ENCODE measurements at places on chromosomes 7 and 10.

GRCh38 chr10:125149036-125149679, 11.2 kb downstream of the CTBP2 start:
- peak; percentile 72 for DNase-seq

GRCh38 chr7:154912871-154913637, 89.9 kb downstream of the PAXIP1 start:
- DNase-seq, result peak; percentile 17

DNA sequence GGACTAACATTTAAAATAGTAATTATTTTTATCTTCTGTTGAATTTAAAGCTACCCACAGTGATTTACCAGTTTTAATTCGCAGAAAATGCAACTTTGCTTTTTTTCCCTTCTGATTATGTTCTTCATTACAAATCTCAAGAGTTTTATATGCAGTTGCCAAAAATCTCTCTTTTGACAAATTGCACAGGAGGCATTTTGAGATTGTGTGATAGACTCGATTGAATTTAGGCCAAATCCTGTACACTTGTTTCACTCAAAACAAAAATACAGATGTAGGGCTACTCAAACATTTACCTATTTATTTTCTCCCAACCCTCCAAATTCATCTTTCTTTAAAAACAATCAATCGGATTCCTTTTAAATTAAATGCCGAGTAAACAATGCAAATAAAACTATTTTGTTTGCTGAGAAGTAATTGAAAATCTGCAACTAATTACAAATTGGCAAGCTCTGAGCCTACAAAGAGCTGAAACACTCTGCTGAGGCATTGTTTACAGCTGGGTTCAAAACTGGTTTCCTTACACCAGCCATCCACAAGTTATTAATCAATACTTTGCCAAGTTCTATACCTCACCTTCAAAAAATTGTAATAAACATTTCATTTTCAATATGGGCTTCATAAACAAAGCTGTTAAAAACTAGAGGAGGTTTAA, 214.9 kb upstream of the TCF7L2 start:
- DNase-seq, result peak; percentile 68

DNA sequence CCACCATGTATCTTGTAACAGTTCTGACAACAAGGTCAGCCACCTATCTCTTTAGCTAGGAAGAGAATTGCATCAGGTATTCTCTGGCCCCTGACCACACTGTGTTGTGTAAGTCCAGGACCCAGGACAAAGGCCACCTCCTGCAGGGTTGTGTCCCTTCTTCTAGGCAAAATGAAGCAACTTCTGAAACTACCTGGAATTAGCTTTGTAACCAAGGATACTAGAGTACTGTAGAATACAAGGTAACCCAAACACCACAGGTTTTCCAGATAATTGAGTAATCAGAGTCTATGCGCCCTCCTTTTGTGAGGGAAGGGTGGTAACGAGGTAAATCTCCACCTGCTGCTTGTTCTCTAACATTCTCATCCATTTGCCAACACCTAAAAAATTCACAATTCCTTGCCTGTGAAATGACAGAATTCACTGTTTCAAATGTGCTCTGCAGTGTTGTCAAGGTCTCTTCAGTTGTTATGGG, 51.7 kb downstream of the SGMS1 start:
- DNase-seq, result no peak

DNA sequence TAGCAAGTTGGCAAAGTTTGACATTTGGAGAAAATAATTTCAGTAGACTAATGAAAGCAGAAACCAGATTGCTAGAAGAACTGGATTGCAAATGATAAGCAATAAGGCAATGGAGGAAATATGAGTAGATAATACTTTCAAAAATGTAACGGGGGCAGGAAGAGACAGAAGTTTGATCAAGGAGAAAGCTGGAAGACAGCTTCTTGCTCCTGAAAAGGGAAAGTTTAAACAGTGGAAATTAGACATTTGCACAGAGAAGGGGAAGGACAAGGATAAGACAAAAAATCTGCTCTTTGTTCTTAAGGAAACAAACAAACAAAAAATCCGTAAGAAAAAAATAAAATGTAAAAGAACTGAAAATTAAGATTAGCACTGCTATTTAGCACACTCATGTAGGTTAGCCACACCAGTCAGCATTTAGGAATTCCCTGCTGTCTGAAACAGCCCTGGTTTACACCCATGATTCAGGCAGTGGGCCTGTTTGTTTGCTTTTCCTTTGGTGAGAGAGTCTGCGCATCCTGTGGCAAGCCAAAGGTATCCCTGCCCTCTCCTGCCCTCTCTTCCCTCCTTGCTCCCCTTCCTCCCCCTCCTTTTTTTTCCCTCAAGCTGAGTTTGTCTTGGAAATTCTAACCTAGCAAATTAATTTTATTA, 104.3 kb upstream of the CAV2 start:
- peak; percentile 90 for DNase-seq

GRCh38 chr7:771234-772004, 44.3 kb upstream of the PRKAR1B start:
- peak; percentile 50 for DNase-seq

- no peak for DNase-seq
These were observed 54.4 kb downstream of the SH3PXD2A start for GRCh38 chr10:103800789-103801540.

GRCh38 chr10:124008681-124009080, 84.7 kb downstream of the CHST15 start:
- DNase-seq, result no peak

GRCh38 chr7:32048970-32049491, 21.2 kb downstream of the PDE1C start:
- DNase-seq, result no peak

- no peak for DNase-seq
These were observed 49.4 kb upstream of the FOXI2 start for GRCh38 chr10:127687548-127687947.

GRCh38 chr7:117005449-117005848, 52.1 kb downstream of the ST7 start:
- peak; percentile 43 for DNase-seq

DNA sequence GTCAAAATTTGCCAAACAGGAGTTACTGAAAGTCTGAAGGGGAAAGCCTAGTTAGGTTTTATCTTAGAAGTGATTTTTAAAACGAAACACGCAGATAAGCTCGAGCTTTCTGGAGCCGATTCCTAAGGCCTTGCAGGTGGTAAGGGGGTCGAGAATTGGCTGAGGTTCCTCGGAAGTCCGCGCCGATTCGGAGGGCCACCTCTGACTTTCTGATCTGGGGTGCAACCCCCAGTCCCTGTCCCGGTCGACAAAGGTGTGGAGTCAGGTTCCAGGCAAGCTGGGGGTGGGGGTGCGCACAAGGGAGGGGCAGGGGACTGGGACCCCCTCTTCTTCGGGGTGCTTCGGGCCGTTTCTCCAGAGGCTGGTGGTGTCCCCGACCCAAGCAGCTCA, 701 bp upstream of the CUL1 start:
- no peak for DNase-seq

GRCh38 chr10:1807924-1808323, 70.6 kb upstream of the ADARB2 start:
- no peak for DNase-seq

DNA sequence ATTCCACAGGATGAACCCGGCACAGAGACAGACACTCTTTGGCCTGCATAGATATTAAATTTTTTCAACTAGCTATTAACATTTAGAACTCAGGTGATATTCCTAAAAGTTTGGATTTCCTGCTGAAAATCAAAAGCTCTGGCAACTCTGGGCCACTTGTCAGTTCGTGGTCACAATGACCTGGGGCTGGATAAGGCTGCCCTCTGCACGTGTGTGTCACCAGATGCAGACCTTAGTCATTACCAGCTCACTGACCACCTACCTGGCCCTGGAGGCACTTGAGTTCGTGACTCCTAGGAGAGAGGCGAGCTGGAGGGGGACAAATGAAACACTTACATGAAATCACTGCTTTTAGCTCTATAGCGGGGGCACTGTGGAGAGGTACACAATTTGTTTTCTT, 126.5 kb downstream of the HIPK2 start:
- DNase-seq, result no peak

- no peak for DNase-seq
These were observed 55.1 kb downstream of the LGI1 start for GRCh38 chr10:93812659-93813338.

DNA sequence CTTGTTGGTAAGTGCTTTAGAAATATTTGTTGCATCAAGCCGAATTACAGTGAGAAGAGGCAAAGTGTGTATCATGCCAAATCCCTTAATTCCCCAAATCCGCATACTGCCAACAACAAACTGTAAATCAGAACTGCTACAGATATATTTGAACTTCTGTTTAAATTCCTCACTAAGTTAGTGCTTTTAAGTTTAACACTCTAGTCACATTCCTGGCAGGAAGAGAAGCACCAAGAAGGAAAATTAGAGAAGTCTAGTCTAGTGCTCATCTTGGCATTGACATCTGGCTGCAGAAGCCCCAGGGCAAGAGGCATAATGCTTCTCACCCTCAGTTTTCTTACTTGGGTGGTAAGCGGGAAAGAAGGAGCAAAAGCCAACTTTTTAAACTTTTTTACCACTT, 343.5 kb downstream of the GPR37 start:
- no peak for DNase-seq

GRCh38 chr10:100970914-100971811, 1.9 kb downstream of the SEMA4G start:
- DNase-seq, result no peak

DNA sequence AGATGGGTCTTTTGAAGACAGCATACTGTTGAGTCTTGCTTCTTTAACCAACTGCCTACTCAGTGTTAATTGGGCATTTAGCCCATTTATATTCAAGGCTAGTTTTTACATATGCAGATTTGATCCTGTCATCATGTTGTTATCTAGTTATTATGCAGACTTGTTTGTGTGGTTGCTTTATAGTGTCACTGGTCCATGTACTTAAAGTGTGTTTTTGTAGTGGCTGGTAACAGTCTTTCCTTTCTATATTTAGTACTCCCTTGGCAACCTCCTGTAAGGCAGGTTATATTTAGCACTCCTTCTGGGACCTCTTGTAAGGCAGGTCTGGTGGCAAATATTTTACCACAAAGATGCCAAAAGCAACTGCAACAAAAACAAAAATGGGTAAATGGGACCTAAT, 66.7 kb downstream of the TES start:
- DNase-seq, result no peak

DNA sequence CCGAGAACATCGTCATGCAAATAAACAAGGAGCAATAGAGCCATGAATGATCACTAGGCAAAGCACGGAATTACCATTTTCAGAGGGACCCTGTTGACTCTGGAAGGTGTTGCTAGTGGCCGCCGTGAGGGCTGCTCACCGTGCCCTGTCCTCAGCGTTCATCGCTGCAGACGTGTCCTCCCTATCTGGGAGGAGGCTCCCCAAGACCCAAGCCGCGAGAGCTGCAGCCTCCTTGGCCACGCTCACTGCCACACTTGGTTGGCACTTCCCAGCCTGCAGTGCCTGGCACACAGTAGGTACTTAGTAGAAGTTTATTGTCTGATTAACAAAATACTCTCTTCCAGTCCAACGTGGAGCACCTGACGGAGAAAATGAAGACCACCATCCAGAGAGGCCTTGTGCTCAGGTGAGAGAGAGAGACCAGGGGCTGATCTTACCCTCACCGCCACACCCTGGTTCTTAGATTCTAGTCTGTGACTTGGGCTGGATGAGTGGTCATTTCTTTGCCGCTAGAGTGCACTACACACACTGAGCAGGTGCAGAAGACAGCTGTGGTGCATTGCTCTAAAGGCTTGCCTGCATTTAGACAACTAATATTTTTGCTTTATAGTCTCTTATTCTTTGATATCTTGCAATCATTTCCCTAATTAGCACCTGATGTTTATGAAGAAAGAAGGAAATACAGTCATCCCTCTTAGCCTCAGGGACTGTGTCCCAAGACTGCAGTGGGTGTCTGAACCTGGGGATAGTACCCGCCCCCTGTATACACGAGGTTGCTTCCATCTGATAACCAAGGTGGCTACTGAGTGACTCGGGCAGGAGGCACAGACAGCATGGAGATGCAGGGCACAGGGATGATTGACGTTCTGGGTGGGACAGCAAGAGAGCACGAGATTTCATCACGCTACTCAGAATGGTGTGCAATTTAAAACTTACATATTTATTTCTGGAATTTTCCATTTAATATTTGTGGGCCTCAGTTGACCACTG, 40.3 kb downstream of the PITRM1 start:
- DNase-seq, result no peak

GRCh38 chr10:58457761-58458616, 54.7 kb upstream of the BICC1 start:
- peak; percentile 100 for DNase-seq

DNA sequence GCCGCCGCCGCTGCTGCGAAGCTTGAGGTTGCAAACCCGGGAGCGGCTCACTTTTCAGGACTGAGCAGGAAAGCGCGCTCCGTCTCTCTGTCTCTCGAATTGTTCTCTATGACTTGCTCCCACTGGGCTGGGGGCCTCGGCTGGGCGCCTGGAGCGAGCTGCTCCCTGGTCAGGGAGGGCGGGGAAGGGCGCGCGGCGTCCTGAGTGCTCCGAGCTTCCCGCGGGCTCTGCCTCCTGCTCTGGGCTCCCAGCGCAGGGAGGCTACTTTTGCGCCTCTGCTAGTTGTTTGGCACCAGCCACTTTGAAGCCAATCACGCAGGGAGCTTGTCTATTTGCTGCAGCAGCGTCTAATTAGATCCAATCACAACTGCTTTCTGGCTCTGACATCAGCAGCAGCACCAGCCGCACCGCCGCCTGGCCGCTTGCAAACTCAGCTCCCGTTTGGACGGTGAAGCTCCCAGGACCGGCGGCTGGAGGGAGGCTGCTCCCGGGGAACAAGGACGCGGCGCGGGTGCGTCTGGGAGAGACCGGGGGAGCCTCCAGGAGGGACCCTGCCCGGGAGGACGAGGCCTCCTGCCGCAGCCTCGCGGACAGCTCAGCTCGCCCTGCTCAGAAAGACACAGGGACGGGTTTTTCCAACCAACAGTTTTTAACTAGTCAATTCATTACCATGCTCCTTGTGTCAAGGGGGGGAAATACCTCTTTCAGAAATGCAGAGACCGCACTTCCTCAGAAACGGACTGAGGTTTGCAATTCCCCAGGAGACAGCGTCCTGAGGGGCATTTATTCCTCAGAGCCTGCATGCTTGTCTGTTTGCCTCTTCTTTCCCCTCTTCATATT, at the start of gene ADARB2:
TSS of gene ADARB2 (minus strand) at position 304 of the 840 bp plus-strand sequence.
- DNase-seq, result no peak

- no peak for DNase-seq
These were observed 161.9 kb downstream of the DGKB start for GRCh38 chr7:14740606-14741005.

GRCh38 chr10:100519311-100520051, at the start of gene SEC31B:
Gene SEC31B (minus strand): TSS chr10:100519861. CDS start chr10:100516952, 2,909 bp downstream.
- DNase-seq, result no peak

GRCh38 chr7:26321435-26321834, 29.8 kb downstream of the SNX10 start:
- no peak for DNase-seq

DNA sequence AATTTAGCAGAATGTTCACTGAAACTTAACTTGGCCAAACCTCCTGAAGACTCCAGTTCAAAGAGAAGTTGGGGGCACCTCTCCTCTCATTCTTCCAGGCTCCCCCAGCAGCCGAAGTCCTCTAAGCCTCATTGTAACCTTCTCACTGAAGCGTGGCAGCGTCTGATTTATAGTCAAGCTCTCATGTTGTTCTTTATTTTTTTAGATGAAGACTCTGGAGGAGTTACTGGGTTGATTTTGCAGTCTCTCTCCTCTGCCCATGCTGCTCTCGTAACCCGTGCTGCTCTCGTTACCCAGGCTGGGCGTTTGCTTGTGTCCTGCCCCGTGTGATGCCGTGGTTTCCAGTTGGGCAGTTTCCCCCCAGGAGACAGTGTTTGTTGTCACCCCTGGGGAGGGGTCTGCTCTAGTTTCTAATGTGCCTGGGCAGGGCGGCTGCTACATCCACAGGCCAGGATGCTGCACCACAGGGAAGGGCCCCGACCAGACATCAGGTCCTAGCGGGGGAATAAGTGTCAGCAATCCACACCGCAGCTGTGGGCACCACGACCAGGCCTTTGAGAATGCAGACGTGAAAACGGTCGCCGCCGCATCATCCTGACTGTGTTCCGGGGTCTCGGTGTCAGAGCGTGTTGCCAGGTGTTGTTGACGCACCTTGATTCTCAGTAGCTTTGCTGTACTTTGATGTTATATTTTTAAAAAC, 65.2 kb downstream of the WDR37 start:
- DNase-seq, result no peak
